ENCODE measurements at places on chromosomes 1 and 21.

- no peak for DNase-seq
Measured at GRCh38 chr1:2933431-2934155, 87.7 kb upstream of the ACTRT2 start.

- no peak for DNase-seq
Measured at GRCh38 chr1:208242941-208243526, 1.1 kb downstream of the PLXNA2 start.

GRCh38 chr1:29762635-29763034 is 526.3 kb downstream of the PTPRU start:
- DNase-seq = no peak

DNA sequence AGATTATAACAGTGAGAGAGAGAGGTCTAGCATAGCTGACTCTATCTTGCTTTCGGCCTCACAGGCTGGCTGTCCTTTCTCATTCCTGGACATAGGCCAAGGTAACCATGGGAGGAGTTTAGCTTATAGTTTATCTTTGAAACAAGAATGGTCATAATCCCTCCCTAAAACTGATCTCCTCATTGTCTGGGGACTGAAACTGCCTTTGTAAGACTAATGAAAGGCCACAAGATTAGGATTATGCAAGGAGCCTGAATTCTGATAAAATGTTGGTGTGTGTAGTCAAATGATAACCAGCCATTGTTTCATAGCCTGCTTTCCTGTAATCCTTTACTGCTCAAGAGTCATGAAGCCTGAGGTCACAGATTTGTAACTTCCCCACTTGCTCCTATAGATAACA is 131.9 kb upstream of the LYPLAL1 start:
- no peak for DNase-seq

DNA sequence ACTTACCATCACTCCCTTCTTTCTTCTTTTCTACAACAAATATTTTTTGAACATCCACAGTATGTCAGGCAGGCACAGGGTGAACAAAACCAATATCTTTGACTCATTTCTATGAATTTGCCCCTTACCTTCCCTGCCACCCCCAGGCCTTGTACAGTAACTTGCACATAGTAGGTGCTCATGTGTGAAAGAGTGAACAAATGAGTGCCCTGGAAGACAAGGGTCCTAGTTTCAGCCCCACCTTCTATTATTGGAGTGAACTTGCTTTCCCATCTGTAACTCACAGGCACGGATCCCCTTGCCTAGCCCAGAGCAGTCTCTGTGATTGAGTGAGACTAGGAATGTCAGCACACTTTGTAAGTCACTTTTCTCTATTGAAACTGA is 12.8 kb downstream of the ZDHHC18 start:
- DNase-seq = no peak

- DNase-seq = no peak
Measured at GRCh38 chr1:198657550-198658064, 18.8 kb downstream of the PTPRC start.

DNA sequence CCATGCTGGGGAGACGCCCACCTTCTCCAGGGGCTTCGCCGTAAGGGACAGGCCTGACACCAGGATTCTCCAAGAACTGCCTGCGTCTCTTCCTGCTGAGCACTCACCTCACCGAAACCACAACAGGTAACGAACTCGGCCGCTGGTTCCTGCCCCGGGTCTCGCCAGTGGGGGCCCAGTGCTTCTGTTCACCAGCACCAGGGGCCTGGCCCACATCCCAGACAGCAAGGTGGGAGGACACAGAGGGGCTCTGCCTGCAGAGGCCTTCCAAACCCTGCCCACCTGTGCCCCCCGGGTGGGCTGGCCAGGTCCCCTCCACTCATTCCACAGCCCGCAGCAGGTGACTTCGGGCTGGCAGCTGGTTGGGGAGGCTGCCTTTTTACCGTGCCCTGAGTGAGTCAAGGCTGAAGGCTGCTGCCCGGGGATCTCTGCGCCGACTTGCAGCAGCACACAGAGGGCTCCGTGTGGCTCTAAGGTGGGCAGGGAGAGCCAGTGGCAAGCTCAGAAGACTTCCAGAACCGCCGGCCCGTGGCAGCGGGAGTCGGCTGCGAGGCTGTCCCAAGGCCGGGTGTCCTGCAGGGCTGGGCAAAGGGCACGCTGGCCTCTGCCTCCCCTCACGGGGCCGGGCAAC is 14.7 kb upstream of the COL18A1 start:
- DNase-seq = no peak

GRCh38 chr1:182995894-182996293 is 27.3 kb upstream of the LAMC1 start:
- no peak for DNase-seq

DNA sequence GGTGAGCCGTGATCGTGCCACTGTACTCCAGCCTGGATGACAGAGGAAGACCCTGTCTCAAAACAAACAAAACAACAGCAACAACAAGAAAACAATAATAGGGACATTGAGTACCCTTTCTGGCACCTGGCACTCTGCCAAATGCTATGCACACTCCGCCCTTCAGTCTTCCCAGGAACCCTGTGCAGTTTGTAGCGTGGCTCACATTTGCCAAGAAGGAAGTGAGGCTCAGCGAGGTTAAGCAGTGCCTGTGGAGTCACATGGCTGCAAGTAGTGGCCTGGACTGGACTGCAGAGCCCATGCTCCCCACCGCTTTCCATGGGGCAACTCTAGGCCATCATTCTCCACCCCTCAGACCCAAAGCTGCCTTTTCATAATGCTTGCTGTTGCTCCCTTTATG is 5.3 kb upstream of the EVA1B start:
- no peak for DNase-seq

- DNase-seq = no peak
Measured at GRCh38 chr1:170555370-170555769, 23.4 kb downstream of the GORAB start.

DNA sequence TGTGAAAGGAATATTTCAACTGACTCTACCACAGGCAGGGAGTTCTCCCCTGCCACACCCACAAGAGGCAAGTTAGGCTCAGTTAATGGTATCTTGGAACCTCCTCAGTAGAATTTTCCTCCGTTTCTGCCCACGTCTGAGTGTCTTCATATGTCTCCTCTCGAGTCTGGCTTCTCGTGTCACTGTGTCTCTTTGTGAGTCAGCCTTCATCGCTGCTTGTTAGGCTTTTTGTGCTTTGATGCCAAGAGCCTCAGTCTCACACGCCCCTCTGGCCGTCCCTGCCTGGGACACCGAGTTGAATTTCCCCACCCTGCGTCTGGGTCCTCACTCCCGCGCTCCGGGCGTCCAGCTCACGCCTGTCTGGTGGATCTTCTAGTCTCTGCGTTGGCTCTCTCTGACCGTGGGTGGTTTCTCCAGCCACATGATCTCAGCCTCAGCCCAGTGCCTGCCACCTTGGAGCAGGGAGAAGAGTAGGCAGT is 125.7 kb upstream of the GADD45A start:
- no peak for DNase-seq

DNA sequence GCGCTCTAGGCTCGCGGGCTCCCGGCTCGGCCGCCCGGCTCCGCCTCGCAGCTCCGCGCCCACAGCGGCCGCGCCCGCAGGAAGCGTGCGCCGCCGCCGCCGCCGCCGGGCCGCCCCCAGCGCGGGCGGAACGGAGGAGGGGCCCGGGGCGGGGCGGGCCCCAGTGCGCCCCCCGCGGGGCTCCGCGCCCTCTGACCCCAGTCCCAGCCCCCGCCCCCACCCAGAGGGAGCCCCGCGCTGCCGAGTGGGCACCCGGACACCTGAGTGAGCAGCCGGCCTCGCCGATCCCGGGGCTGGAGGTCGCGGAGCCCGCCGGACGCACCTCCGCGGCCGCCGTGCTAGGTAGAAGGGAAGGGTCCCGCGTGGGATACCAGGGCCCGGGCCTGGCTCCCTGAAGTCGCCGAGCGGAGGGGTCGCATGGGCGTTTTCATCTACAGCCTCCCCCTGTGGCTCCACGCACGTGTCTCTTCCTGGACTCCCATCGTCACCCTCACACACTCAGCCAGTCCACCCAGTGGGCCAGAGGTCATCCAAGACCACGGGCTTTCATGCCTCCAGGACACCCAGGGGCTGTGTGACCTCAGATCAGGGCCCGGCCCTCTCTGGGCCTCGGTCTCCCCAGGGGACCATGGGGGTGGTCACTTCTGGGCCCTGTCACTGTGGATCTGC is at the start of gene SDC3:
SDC3 (minus strand) TSS at position 63 of the 669 bp plus-strand sequence. CDS start 172 bp downstream, outside the sequence.
- no peak for DNase-seq

DNA sequence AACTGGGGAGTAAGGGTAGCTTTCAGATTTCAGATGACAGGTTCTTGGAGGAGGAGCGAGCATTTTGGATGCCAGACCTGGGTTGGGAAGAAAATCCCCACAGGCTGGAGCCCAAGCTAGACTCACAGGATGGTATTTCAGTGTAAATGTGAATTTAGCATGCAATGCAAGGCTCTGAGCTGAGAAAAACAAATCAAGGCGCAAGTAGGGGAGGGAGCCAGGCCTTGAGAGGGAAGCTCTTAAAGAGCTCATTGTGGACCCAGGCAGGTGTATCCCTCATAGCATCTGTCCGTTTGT is 386.1 kb downstream of the MATN1 start:
- DNase-seq = no peak

GRCh38 chr1:10160173-10160572 is 50.2 kb upstream of the KIF1B start:
- no peak for DNase-seq

DNA sequence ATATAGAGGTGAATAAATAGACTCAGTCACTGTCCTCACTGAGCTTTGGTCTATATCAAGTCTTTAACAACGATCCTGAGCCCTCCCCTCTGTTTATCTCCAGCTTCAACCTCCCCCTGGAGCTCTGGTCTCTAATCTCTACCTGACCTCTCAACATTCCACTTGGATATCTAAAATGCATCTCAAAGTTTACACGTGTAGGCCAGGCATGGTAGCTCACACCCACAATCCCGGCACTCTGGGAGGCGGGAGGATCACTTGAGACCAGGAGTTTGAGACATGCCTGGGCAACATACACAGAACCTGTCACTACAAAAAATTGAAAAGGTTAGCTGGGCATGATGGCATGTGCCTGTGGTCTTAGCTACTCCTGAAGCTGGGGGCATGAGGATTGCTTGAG is 53.4 kb downstream of the GADD45A start:
- DNase-seq = no peak

- no peak for DNase-seq
Measured at GRCh38 chr1:208393826-208394225, 149.6 kb upstream of the PLXNA2 start.

All from cerebellar nuclear complex (tissue), 1 donor.